Vagina (tissue), 2 donors: ENCODE measurements at places on chromosomes 12 and 14.

- DNase-seq: no peak
Measured at GRCh38 chr12:10305411-10305810, 2.3 kb upstream of the KLRD1 start.

DNA sequence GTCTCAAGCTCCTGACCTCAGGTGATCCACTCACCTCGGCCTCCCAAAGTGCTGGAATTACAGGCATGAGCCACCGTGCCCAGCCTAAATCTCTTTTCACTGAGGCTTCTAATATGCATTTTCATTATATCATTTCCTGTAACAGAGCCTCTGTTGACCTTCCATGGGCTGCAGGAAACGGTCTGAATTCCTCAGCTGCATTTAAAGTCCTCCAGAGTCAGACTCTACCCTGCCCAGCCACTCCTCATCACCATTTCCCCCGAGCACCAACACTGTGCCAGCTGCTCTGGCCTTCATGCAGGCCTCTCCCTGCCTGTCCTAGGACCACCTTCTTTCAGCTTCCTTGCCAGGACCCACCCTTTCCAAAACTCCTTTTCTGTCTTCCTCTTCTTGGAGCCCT lies 9.8 kb upstream of the NFKBIA start:
- no peak for DNase-seq

- DNase-seq: no peak
Measured at GRCh38 chr12:124174451-124175348, 120.2 kb upstream of the RFLNA start.

GRCh38 chr14:57769863-57770523 lies 95.9 kb downstream of the SLC35F4 start:
- DNase-seq: no peak

GRCh38 chr12:102462795-102463465 lies 17.4 kb downstream of the IGF1 start:
- DNase-seq: no peak

- DNase-seq: no peak
Measured at GRCh38 chr14:24806061-24806678, 172.2 kb upstream of the GZMB start.

GRCh38 chr14:61476754-61477410 lies 155.5 kb downstream of the PRKCH start:
- peak; percentile 95 for DNase-seq
